ENCODE measurements at places on chromosomes 7 and 10. TPM values are rescaled to one million over a fixed set of nuclear protein-coding genes. Genes with fewer than 3 reads are reported as not detected.

- no peak for DNase-seq
These were observed 54.8 kb downstream of the ZMIZ1 start for GRCh38 chr10:79123547-79123963.

DNA sequence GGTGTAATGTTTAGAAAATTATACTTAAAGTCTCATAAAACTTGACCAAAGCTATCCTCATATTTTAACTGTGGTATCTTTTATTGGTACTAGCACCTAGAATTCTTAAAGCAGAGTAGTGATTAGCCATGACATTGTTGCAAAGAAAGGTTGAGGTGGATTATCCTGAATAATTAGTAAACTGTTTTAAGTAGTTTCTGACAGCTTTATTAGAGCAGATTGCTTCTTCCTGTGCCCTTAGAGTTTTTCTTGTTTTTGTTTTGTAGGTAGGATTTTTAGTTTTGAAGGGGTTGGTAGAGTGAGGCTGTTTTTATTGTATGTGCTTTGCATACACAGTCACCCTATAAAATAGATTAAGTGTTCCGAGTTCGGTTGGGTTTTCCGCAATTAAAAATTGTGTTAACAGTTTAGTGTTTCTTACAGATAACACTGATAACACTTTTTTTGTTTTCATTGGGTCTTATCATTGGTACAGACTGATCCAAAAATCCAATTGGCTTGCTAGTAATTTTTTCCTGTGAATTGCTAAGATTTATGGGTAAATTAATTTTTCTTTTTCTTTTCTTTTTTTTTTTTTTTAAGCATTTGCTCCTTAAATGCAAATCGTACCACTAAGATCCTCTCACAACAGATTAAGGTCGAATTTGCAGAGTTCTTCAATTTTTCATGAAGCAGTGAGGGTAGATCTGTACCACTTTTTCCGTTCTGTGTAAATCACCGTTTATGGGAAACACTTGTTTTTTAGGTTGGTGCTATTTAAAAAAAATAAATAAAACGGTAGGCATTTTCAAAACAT lies 2.1 kb upstream of the PBLD start:
- no peak for DNase-seq

DNA sequence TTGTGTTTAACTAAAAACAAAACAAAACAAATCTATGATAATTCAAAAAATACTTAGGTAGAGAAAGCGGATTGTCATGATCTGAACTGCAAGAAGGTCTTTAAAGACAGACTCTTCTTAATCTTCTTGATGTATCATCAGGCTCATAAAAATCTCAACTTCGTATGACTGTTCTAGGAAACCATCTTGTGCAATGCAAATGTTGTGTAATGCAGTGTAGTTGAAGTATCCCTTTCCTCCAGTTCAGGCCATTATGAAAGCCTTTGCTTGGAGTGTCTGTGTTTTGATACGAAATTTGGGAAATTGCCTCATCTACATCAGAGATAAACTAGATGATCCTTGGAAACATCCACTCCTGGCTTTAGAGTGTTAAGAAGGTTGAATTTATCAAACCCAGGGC lies 30.9 kb downstream of the CDK1 start:
- DNase-seq, result no peak

DNA sequence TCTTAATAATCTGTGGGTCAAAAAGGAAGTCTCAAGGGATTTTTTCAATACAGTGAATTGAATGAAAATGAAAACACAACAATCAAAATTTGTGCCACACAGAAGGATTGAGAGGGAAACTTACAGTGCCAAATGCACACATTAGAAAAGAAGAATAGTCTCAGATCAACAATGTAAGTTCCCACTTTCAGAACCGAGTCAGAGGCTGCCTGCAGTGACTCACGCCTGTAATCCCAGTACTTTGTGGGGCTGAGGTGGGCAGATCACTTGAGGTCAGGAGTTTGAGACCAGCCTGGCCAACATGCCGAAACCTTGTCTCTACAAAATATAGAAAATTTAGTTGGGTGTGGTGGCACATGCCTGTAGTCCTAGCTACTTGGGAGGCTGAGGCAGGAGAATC lies 12.5 kb upstream of the KEL start:
- no peak for DNase-seq

DNA sequence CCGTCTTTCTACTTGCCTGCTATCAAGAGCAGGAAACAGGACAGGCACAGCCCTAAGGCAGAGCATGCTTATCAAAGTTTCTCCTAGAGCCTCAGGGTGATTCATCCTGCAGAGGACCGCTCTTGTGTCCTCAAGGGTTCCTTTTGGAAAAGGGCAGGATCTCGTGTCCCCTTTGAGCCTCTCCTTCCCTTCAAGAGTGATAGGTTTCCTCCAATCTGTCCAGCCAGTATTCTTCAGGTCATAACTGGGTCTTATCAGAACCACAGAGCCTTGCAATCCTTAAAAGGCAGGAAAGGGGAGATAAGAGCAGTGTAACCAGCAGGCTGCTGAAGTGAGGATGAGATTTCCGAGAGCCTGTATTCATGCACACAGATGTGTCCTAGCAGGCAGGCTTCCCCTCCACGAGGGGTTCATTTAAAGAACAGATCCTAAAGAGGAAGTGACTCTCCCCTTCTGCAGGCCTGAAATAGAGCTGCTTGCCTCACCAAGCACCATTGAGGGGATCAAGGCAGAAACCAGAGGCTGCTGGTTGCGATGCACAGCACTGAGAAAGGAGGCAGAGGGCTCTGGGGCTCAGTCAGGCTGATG lies 90.5 kb upstream of the SVIL start:
- DNase-seq, result no peak

DNA sequence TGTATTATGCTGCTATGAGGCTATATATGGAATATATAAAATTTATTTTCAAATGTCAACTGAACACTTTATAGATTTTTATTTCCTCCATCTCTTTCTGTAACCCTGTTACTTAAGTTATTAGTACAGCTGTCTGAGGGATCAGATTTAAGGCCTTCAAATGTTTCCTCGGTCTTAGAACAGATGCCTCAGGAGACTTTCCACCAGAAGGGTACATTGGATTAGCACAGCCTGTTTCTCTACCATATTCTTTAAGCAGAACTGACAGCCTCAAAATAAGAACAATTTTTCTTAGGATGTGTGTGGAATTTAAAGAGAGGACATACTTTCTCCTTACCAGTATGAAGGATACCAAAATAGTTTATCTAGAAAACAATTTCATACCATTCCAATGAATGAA lies 53.0 kb upstream of the HGF start:
- DNase-seq, result no peak

TNS3 gene
- total RNA-seq, result 44.8 TPM

DNA sequence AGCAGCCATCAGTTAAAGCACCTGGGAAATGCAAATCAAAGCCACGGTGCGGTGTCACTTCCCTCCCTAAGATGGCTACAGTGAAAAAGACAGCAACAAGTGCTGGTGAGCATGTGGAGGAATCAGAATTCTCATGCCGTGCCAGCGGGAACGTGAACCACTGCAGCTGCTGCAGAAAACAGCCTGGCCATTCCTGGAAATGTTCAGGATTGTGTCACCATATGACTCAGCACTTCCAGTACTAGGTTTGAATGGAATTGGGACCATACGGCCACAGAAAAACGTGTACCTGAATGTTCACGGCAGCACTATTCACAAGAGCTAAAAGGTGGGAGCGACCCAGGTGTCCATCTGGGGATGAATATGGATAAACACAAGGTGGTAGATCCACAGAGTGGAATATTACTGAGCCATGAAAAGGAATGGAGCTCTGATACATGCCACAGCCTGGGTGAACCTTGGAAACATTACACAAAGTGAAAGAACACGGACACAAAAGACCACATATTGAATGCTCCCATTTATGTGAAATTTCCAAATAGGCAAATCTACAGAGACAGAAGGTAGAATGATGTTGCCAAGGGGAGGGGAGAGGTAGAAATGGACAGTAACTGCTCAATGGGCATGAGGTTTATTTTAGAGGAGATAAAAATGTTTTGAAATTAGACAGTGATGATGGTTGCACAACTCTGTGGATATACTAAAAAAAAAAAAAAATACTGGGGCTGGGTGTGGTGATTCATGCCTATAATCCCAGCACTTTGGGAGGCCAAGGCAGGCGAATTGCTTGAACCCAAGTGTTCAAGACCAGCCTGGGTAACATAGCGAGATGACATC lies 61.6 kb downstream of the MICALL2 start:
- DNase-seq, result no peak

COPS6 gene
- 117 TPM for total RNA-seq

PRSS37 gene
- total RNA-seq, result not detected

GRCh38 chr7:35331730-35332678 lies 78.1 kb upstream of the TBX20 start:
- DNase-seq, result no peak

HERC4 gene
- 25.5 TPM for total RNA-seq

AKR1C2 gene
- 29.7 TPM for total RNA-seq

DNA sequence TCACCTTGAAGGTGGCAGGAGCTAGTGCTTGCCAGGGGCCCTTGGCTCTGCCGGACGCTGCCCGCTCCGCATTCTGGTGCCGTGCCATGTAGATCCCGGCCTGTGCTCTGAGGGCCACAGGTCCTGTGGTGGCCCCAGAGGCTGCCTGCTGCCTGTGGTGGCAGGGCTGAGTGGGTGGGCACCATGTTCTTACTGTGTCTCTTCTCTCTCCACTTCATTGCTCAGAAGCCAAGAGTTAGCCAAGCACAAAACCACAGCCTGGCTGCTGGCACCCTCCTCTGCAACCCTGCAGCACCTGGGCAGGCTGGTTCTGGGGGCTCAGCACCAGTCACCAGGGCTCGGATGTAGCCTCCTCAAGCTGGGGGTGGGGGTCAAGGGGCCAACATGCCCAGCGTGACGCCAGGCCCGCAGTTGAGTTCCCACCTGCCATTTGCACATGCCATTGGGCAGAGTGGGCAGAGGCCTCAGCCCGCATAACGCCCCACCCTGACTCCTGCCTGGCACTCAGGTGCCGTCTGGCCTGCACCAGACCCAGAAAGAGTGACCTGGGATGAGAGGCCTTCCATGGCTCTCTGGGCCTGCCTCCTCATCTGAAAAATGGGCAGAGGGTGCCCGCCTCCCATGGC lies 16.3 kb downstream of the ZMIZ1 start:
- no peak for DNase-seq

DNA sequence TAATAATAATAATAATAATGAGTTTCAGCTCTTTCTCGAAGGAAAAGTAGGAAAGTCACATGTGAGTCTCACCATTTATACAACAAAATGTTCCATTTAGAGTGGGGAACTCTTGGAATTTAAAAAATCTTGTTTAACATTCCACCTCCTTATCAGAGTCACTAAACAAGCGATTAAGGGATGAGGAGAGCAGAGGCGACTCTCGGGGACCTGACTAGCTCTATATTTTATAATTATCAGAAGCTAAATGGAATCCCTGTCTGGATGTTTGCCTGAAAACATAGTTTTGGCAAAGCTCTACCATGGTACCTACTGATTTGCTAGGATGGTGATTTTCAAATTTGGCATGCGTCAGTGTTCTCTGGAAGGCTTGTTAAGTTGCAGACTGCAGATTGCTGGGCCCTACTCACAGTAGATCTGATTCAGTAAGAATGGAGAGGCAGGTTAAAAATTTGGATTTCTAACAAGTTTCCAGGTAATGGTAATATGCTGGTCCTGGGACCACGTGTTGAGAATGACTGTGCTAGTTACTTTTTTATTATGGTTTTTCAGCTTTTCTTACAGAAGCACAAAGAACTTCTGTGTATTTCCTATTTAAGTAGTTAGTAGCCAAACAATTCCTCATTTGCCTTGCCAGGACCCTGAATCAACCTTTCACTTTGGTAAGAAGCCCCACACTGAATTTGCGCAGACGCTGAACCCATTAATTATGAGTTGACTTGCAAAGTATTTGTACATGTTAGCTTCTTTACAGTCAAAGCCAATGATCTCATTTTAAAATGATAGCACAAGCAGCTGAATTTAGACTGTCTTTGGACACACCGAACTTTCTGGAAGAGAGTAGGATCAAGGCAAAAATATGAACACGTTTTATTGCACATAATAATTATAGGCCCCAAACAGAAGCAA lies 39.5 kb downstream of the CPED1 start:
- DNase-seq, result no peak

DNA sequence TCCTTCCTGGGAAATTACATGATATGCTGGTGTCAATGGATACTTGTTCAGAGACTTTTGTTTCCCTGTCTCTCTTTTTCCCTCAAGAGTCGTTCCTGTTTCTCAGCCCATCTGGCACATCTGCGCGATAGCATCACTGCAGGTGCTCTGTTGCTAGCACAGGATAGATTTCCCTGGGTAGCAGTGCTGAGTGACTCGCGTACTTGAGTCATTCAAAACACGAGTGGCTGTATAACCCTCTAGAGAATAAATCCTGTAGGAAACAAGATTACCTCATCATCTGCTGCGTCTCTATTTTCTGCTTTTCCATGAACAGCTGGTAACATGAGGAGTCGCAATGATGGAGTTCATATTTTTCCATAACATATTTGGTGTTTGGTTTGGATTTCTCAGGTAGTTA lies 452.0 kb upstream of the FZD8 start:
- DNase-seq, result no peak

SYT15B gene
- total RNA-seq, result 0.62 TPM

- no peak for DNase-seq
These were observed 2.2 kb downstream of the GIMAP4 start for GRCh38 chr7:150569245-150569955.

UCMA gene
- total RNA-seq, result not detected

GRCh38 chr10:82294874-82295378 lies 419.9 kb downstream of the NRG3 start:
- DNase-seq, result no peak

GRCh38 chr7:93320887-93321286 lies 88.7 kb downstream of the VPS50 start:
- DNase-seq, result no peak

- no peak for DNase-seq
These were observed 534.6 kb upstream of the NRP1 start for GRCh38 chr10:33869028-33869427.

- DNase-seq, result no peak
These were observed 1015.6 kb downstream of the KCNMA1 start for GRCh38 chr10:76621886-76622620.

- DNase-seq, result peak; percentile 86
These were observed 15.9 kb downstream of the CAMK2B start for GRCh38 chr7:44309271-44310091.

DNA sequence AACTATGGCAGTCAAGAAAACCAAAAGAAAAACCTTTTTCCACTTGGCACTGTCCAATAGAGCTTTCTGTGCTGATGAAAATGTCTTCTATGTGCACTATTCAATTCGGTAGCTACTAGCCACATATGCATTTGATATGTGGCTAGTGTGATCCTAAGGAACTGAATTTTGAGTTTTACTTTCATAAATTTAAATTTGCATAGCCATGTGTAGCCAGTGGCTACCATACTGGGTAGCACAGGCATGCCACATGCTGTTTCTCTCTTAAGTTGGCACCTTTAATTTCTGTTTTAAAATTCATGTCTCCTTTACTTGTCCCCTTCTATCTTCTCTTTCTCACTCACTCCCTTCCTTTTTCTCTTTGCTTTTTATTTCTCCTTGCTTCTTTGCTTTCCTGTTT lies 455.7 kb downstream of the AUTS2 start:
- DNase-seq, result no peak

MKI67 gene
- total RNA-seq, result 2.1 TPM

JAKMIP3 gene
- 1.6 TPM for total RNA-seq

Measured in Right ventricle myocardium inferior (tissue), 1 donor.